NCI-H1105 (cell line): ENCODE measurements at places on chromosomes 16 and 17.

GRCh38 chr17:34741967-34742366 lies 162.6 kb downstream of the TMEM132E start:
- no peak for DNase-seq

- DNase-seq: no peak
Measured at GRCh38 chr16:86568677-86569623, 2.3 kb downstream of the FOXC2 start.

DNA sequence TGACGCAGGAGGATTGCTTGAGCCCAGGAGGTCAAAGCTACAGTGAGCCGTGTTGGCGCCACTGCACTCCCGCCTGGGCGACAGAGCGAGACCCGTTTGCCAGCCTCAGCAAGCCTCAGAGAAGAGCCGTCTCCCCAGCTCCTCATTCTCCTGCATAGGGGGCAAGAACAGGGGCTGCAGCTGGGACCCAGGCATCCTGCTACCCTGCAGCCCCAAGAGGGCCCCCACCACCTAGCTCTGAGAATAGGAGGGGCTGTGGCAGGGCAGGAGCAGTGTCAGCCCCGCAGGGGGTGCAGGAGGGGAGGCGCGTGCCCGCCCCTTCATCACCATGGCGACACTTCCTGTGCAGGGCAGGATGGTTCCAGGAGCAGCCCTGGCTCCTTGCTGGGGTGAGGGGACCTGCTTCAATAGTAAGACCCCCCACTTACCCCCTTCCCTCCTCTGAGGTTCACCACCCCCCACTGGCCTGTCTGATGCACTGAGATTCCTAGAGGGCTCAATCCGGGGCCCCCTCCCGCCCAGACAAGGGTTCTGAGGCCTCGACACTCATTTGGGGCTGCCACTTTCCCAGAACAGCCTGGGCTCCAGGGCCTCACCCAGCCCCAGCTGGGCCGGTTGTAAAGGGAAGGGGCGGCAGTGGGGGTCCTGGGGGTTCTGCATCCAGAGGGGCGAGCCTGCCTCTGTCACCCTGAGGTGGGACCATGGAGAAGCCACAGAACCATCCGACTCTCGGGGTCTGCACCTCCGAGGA lies 20.2 kb downstream of the VASN start:
- no peak for DNase-seq

GRCh38 chr17:50560931-50561745 lies 623 bp downstream of the CACNA1G start:
- no peak for DNase-seq

DNA sequence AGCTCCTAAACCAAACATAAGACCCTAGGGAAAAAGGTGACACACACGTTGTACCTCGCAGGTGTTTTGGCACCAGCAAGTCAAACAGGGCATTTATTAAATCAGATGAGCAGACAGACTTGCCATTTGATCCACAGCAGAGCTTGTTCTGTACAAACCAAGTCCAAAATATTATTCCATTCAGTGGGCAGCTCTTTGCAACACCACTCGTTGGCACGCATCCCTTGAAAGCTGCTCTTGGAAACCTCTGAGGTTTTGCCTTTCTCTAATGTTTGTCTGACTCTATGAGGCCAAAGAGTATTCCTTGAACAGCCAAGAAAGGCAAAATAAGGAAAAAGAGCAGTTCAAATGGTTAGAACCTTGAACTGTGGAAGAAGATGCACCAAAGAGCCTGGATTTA lies 12.7 kb downstream of the TMEM100 start:
- DNase-seq: no peak

GRCh38 chr16:54475019-54475601 lies 188.5 kb upstream of the IRX3 start:
- peak; percentile 7 for DNase-seq

DNA sequence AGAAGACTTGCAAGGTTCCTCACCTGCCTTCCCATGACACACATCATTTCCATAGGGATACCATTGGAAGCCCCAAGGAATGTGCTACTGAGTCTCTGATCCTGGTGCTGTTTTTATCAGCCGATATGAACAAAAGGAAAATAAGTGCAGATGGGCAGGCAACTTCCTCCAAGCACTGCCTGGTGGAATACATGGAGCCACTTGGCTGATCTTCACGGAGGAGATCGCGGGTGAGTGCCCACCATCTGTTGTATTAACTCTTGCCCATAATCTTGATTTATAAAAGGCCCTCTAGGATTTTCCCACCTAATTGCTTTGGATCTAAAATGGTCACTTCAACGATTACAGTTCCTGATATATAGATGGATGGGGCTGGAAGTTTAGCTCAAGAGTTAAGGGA lies 24.7 kb upstream of the CDRT15 start:
- DNase-seq: no peak

GRCh38 chr16:57566436-57566835 lies 24.0 kb downstream of the ADGRG5 start:
- no peak for DNase-seq

- no peak for DNase-seq
Measured at GRCh38 chr16:64481497-64481896, 640.4 kb downstream of the CDH11 start.

DNA sequence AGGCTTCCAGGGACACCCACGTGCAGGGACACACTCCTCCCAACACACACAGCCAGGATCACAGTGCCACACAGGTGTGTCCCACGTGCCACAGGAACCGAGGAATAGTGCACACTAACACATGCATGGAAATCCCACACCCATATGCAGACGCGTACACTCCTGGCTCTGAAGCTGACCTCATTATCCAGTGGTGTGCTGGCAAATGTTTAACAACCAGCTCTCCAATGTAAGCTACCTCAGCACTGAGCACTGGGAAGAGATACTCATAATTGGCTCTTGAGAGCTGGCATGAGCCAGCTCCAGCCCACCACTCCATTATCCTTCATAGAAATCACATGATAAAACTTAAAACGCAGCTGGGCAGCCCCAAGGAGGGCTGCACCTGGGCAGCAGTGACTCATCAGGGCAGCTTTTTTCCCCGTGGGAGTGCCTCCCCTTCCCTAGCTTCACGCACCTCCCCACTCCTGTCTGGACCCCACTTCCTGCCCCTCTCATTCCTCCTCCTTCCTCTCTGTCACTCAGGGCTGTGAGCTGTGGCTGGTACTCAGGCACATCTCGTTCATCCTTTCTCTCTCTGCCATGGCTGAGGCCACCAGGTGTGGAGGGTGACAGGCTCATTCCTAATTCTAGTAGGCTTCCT lies 14.9 kb upstream of the TBX21 start:
- DNase-seq: no peak

DNA sequence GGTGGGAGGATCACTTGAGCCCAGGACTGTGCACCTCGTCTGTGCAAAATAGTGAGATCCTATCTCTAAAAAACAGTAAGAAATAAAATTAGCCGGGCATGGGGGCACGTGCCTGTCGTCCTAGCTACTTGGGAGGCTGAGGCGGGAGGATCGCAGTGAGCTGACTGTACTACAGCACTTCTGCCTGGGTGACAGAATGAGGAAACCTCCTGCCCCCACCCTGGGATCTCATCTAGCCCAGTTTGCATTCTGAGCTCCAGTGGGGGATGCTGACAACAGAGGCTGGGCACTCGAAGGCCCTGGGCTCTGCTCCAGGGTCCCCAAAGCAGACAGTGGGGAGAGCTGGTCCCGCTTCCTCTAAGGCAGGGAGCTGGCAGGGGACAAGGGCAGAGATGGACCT lies 7.1 kb downstream of the NAGPA start:
- DNase-seq: no peak

- DNase-seq: no peak
Measured at GRCh38 chr17:39045948-39046679, 78.9 kb upstream of the FBXO47 start.

DNA sequence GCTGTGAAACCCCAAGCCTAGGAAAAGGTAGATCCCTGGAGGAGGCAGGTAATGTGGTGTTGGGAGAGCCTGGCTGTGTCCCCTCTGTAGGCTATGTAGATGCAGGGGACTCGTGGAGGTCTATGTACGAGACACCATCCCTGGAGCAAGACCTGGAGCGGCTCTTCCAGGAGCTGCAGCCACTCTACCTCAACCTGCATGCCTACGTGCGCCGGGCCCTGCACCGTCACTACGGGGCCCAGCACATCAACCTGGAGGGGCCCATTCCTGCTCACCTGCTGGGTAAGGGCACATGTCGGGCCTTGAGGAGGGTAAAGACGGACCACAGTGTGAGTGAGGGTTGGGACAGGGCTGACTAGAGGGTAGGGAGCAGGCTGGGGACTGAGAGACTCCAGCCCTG lies 12.0 kb downstream of the ACE start:
- no peak for DNase-seq

GRCh38 chr16:86994651-86995171 lies 322.5 kb downstream of the C16orf95 start:
- DNase-seq: no peak

DNA sequence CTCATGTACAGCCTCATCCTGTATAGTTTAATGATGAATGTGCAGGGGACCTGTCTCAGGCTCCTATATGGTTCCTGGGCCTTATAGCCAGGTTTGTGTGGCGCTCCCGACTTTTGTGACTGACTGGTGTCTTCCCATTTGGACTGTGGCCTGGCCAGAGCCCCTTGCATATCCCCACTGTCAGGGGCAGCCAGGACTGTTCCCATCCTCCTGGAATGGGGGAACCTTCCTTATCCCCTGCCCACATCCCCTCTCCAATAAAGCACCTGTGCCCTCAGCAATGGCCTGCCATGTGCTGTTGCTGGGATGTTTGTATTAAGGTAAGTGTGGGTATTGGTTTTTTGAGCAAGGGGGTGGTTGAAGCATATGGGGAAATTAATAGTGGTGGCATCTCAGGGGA lies 2.6 kb downstream of the B3GNT9 start:
- DNase-seq: no peak

- no peak for DNase-seq
Measured at GRCh38 chr16:82271636-82272035, 101.6 kb upstream of the MPHOSPH6 start.

GRCh38 chr17:69812240-69812837 lies 262.7 kb upstream of the KCNJ16 start:
- no peak for DNase-seq

DNA sequence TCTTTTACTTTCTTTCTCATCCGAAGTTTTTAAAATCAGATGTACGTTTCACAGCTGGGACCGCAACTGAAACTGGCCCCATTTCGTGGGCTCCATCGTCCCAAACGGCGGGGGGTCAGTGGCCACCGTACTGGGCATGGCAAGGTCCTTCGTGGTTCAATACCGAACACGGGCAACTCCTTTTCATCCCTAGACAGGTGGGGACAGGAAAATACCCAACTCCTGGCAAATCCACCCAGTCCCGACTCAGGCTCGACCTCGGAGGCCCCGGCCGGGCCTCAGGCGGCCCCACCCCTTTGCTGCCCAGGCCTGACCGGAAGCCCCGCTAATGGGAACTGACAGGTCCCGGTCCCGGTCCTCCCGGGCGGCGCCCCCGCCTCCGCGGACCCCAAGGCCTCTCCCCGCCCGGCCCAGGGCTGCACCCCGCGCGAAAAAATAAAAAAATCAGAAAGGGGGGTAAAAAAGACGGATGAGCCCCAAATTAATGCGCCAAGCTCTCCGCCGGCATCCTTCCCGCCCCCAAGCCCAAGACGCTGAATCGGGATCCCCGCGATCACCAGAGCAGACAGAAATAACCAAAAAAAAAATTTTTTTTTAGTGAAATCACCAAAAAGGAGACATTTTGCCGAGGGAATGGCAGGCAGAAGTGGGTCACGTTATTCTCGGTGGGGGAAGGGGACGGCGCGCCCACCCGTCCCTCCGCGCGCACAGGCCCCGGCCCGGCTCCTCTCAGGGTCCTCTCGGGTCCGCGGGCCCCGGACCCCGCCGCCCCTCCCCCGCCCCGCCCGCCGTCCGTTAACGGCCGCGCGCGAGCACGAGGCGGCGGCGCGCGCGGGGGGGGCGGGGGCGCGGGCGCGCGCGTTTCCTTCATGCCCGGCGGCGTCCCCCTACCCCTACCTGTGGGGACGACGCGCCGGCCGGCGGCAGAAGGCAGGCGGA lies 562 bp downstream of the ZC3H7A start:
- no peak for DNase-seq

GRCh38 chr16:83147244-83147643 lies 520.5 kb downstream of the CDH13 start:
- no peak for DNase-seq

- DNase-seq: no peak
Measured at GRCh38 chr16:47047524-47048203, 74.2 kb upstream of the DNAJA2 start.

GRCh38 chr17:36540696-36541095 lies 4.0 kb upstream of the GGNBP2 start:
- DNase-seq: no peak

DNA sequence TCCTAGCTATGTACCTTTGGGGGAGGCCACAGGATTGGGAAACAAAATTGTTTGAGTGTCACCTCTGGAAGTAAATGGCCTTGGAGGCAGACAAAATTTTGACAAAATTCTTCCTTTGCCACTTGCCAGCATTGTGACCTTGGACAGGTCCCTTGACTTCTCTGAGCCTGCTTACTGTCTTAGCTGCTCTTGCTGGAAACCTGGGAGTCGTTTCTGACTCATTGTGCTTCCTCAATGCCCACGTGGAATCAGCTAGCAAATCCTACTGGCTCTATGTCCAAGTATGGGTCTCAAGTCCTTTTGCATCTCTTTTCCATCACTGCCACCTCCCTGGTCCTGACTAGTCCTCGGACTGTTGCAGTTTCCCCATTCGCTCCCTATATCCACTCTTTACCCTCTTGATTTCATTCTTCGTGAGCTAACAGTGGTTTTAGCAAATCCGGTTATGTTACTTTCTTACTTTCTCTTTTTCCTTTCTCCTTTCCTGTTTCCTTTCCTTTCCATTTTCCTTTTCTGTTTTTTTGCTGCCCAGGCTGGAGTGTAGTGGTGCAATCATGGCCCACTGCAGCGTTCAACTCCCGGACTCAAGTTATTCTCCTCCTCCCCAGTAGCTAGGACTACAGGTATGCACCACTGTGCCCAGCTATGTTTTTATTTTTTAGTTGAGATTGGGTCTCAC lies 68.1 kb upstream of the LGALS9 start:
- DNase-seq: no peak

GRCh38 chr16:11634312-11634711 lies 33.9 kb upstream of the SNN start:
- DNase-seq: no peak

- no peak for DNase-seq
Measured at GRCh38 chr16:142405-142967, 4.0 kb upstream of the NPRL3 start.

GRCh38 chr16:61842666-61843065 lies 193.6 kb downstream of the CDH8 start:
- peak; percentile 75 for DNase-seq

GRCh38 chr17:4375039-4375748 lies 8.7 kb upstream of the UBE2G1 start:
- DNase-seq: no peak

DNA sequence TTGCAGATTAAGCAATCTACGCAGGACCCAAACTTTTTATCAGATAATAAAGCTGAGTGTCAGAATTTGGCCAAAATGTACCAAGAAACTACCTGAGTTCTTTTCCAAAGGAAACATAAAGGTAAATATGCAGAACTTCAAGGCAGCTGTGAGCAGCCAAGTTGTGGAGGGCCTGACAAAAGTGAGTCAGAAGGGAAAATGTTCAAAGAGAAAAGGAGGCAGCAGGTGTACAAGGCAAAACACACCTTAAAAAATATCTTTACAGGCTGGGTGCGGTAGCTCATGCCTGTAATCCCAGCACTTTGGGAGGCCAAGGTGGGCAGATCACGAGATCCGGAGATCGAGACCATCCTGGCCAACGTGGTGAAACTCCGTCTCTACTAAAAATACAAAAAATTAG lies 7.0 kb upstream of the KANSL1 start:
- DNase-seq: no peak

GRCh38 chr17:49223517-49224197 lies 6.9 kb downstream of the PHOSPHO1 start:
- DNase-seq: peak; percentile 28

GRCh38 chr16:31472709-31473203 lies 804 bp downstream of the TGFB1I1 start:
- DNase-seq: peak; percentile 39
